ENCODE measurements at places on chromosomes 2 and 18.

DNA sequence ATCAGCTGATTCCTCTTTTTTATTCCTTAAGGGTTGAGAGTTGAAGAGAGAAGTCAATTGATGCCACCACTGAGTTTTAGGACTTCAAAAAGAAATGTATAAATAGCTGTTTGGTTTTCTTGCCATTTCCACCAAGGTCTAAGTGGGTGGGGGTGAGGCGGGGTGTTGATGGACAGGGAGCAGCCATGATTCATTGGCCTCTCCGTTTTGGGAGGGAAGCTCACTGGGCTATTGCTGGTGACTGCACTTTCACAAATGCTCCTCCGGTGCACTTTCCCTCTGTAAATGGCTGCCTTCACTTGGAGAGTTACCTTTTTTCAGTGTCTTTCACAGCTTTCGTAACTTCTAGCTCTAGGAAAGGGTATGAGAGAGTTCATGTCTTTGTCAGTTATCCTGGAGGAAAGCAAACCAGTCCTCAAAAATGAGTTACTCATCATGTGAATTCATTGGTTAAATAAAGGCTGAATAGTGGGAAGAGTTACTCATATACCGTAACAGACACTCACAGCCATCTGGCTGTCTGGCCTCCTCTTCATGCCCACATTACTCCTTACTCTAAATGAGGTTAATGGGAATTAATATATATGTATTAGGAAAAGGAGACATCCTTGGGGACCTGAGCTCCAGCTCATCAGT is 17.4 kb upstream of the CTAGE1 start:
- DNase-seq, result no peak

GRCh38 chr2:184581391-184581790 is 16.9 kb upstream of the ZNF804A start:
- no peak for DNase-seq

DNA sequence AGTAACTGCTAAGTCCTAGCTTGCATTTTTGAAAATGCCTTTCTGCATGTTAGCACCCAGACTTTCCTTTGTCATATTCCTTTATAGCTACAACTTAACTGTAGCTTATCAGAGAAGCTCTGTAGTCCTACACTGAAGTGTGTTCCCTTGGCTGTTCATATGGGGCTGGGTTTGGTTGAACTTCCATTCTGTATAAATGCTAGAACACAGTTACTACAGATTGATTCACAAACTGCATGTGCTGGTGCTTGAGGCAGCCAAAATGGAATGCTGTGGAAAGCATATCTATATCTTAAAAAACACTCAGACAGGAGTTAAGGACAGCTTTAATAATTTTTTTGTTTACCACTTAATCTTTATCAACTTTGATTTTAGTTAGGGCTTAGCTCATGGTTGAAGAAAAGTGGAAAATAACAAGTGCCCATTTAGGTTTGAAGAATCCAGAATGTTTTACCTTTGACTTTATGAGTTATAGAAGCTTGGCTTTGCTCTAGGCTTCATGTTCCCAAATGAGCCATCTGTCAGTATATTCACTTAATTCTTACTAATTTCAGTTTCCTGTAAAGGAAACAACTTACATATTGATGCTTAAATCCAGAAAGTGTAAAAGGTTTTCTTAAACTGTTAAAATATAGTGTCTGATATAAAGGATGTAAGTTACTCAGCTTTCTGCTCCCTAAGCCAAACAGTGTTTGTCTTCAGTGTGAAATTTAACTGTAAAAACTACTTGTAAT is 148.9 kb downstream of the AGPS start:
- DNase-seq, result no peak

- no peak for DNase-seq
Measured at GRCh38 chr2:169260246-169260645, 102.1 kb downstream of the LRP2 start.

DNA sequence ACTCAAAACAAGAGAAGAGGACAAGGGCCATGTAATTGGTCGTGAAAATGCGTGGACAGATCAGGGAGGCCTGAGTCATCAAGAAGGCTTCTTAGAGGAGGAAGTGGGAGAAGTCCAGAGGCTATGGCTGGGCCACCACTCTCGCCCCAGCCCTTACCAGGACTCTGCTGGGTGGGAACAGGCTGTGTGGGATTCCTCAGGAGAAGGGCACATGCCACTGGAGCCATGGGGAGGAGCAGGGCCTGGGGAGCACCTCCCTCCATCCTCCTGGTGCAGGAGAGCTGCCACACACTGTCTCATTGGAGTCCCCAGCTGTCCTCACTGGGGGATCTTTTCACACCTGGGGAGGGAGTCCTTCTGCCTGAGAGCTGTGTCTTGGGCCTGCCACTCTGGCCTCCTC is 9.4 kb upstream of the RALB start:
- no peak for DNase-seq

- no peak for DNase-seq
Measured at GRCh38 chr18:9082711-9083510, 19.6 kb upstream of the NDUFV2 start.

GRCh38 chr2:55013936-55014335 is 36.3 kb downstream of the RTN4 start:
- DNase-seq, result no peak

- no peak for DNase-seq
Measured at GRCh38 chr2:203732092-203732952, 25.9 kb downstream of the CD28 start.

DNA sequence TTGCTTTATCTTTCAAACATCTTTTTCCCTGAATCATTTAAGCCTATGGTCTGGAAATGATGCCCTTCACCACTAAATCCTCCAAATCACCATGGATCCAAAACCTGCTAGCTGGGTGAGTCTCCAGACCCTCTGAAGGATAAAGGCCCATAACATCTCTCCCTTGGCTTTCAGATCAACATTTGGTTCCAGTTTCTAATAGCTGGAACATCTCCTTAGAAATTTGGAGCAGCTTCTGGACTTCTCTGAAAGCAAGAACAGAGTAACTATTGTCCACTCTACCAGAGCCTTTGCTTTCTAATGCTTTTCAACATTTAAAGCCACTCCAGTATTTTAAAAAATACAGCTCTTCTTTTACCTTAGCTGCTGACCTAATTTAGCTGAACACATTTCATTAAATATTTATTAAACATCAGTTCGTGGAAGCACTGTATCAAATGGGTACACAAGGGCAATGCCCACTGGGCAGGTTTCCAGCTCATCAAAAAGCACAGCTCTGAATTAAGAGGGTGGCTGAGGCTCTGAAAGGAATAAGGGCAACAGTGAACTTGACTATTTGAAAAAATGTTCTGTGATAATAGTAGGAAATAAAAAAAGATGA is 75.3 kb downstream of the GALNT3 start:
- DNase-seq, result no peak

GRCh38 chr18:4232656-4233055 is 222.5 kb downstream of the DLGAP1 start:
- no peak for DNase-seq

DNA sequence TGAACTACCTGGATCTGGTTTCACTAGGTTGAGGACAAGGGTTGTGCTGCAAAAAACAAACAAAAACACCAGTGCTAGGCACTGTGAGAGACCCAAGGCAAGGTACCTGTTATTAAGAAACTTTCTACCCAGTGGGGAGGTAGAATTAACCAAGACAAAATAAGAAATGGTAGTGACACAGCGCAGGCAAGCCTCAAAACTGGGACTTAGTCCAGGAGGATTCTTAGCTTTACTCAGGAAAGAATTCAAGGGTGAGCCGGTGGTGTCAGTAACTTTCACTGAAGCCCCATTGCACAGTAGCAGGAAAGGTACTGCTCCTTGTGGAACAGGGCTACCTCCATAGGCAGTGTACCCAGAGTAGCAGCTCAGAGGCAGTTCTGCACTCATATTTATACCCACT is 131.6 kb downstream of the SCG2 start:
- DNase-seq, result no peak
